SK-N-MC (cell line): ENCODE measurements at places on chromosomes 13 and 19.

- no peak for DNase-seq
These were observed 17.1 kb downstream of the KLF5 start for GRCh38 chr13:73075954-73076353.

DNA sequence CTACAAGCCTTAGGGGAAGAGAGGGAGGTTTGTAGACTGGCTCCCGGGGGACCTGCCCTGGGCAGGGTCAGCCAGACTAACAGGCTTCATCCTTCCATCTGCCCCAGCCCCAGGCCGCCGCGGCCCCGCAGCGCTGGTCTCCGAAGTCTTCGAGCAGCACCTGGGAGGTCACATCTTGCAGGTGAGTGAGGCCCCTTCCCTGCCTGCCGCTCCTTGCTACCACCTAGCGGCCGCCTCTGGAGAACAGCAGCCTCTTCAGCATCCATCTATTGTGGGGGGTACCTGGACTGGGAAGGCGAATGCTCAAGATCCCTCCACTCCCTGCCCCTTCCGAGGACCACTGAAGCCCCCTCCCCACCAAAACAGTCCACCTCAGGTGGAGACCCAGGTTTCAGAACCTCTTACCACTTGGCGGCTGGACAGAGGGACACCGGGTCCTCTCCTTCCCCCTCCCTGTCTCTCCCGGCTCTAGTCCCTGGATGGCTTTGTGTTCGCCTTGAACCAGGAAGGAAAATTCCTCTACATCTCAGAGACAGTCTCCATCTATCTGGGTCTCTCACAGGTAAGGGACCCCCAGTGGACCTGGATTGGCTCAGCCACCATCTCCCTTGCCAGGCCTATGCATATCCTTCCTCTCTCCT is 12.7 kb downstream of the NPAS1 start:
- no peak for DNase-seq

DNA sequence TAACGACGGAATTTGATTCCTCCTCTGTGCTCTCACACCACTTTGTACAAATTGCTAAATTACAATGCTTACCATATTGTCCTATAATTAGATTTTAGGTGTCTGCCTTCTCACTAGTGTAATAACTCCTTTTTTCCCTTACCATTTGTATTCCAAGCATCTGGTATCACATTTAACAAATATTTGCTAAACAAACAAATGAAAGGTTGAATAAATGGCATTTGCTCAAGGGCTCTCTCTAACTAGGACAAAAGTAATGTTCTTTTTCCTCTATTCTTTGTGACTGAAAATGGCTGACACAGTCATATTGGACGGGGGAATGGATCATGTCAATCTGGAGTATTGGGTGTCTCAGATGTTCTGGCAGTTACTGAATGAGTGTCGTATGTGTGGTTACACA is 99.7 kb downstream of the ENOX1 start:
- DNase-seq: no peak

GRCh38 chr19:55365245-55365644 is 2.2 kb upstream of the GARIN5B start:
- no peak for DNase-seq

DNA sequence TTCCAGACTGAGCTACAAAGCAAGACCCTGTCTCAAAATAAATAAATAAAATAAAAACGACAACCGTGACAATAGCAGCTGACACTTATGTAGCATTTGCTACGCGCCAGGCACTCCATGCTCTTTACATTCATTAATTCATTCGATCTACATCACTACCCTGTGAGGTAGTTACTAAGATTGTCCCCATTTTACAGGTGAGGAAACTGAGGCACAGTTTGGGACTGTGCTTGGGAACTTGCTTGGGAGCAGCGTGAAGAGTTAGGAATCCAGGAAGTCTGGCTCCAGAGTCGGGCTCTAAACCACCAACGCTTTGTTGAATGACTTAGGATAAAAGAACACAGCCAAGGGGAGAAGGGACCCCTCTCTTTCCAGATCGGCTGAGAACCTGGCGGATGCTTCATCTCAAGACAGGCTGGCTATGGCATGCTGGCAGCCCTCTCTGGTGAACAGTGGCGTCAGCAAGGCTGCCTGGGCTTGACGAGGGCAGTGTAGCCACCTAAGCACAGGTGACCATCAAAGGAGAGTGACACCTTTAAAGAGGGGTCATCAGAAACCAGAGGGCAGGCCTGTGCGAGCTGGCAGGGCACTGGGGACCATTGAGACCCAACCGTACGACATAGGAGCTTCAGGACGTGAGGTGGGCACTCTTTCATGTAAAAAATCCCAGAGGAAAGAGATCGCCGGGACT is 591 bp downstream of the DOHH start:
- no peak for DNase-seq

DNA sequence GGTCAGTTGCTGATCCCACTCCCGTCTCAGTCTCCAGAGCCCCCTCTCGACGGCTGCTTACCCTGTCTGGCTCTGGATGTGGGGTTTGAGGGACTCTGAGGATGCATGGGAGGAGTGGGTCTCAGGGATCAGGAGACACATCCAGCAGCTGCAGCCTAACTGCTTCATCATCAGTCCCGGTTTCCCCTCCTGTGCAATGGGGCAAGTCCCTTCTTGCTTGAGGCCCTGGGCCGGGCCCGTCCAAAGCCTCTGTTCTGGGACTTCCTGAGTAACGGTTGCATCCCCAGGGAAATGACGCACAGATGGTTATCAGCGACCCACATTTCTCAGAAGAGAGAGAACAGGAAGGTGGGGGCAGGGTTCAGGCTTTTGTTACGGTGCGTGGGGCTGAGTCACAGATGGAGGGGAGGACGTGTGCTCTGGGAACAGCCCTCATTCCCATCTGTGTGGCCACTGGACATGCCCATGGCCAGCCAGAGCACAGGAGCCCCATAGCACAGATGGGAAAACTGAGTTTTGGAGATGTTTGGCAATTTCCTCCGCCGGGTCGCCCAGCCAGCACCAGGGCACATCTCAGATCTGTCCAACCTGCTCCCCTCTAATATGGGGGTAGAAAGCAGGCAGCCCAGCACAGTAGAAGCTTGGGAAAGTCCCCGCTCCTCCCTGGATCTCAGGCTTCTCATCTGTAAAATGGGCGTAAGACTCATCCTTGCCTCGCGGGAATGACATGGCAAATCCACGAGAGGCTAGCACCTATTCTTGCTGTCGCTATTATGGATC is 19.3 kb downstream of the GNA15 start:
- peak; percentile 58 for DNase-seq

GRCh38 chr13:32538143-32538620 is 413 bp downstream of the N4BP2L2 start:
- DNase-seq: no peak

GRCh38 chr19:6378041-6378440 is 2.3 kb upstream of the PSPN start:
- DNase-seq: no peak
